ENCODE measurements at places on chromosomes 16 and 17.

DNA sequence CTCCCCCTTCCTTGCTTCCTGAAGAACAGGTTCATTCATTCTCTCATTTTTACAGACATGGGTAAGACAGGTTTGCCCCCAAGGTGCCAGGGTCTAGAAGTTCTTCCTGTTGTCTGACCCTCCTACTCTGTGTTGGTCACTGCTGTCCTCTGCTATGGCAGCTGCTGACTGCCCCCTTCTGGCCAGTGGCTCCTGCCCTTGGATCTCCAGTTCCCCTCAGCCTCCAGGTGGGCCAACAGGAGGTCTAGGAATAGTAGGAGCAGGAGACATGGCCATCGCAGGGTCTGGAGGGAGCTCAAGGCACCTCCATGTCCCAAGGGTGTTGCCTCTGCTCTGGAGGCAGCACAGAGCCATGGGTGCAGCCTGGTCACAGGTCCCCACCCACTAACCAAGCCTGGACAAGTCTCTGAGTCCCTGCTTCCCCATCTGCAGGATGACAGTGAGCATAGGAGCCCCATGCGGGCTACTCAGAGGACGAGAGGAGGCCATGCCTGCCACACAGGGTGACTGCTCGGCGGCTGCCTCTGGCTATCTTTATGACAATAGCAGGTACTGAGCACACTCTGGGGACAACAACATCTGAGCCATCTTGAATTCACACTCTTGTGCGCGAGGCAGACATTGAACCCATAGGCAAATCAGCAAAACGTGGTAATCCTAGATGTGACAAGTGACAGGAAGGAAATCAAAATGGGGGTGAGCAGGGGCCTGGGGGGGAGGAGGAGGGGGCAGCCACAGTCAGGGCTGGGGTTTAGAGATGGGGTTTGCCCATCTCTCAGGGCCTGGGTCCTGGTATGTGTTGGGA lies 27.0 kb upstream of the NXPH3 start:
- no peak for DNase-seq

DNA sequence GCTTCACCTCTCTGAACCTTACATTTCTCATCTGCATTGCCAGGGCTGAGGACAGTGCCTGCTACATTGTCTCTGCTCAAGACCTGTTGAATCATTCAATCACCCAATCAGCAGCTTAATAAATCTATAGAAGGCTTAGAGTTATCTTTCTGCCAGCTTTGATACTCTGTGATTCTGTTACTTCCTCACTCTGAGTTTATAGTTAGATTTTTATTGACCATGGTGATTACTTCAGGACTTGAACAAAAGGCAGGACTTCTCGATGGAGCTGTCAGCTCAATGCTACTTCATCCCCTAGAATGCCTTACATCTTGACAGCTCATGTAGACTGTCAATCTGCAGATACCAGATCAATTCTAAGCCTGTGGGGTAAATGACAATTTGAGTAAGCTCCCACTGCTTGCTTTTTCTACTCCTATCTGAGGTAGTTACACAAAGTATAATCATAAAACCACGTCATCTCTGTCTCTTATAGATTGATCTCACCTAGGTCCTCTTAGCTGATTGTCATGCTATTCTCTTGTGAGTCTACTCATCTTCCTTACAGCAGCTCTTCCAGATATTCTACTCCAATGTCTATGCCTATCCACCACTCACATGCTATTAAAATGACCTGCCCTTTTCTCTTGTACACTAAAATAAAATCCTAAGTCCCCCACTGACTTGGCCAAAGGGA lies 318.3 kb upstream of the CA10 start:
- no peak for DNase-seq

DNA sequence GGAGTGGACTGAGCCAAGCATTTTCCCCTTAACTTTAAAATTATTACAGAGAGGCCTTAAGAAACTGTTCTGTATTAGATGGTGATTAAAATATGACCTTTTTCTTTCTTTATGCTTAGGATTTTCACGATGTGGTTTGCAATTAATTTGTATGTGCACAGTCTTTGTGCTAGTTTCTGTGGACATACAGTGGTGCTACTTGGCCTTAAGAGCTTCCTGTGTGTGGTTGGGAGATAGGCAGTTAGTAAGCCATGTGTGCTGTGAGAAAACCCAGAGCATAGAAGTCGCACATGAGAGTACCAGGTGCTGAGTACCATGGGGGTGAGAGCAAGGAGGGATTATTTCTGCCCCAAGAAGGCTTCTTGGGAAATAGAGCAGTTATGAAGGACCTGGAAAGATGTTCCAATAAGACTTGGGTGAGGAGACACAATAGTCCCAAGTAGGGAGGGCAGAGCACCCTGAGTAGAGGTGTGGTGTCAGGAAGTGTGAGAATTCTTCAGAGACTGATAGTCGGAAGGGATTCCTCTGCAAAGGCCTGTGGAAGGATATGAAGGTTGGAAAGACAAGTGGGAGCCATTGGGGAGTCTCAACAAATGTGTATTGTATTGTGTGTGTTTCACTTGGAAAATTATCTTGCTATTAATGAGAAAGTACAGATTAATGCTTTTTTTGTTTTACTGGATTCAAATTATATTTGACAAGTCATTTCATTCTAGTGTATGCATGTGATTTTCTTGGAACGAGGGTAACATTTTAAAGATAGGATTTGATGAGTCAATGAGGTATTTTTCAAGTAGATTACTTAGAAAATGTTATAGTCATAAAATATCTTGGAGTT lies 239.9 kb downstream of the PRKCA start:
- peak; percentile 18 for DNase-seq

GRCh38 chr17:9292561-9292941 lies 271.2 kb downstream of the NTN1 start:
- no peak for DNase-seq

DNA sequence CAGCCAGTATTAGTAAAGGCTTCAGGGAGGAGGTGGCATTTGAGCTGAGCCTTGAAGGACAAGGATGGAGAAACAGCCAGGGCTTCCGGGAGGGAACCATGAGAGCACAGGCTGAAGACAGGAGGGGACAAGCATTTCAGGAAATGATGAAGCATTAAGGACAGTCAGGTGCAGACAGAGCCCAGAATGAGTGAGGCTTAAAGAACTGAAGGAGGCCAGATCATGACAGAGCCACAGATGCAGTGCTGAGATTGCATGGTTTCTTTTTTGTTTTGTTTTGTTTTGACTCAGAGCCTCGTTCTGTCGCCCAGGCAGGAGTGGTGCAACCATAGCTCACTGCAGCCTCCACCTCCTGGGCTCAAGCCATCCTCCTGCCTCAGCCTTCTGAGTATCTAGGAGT lies 211.5 kb downstream of the SOX9 start:
- no peak for DNase-seq

Measured in activated T-cell treated with anti-CD3 and anti-CD28 coated beads, Interleukin-2, amount 50 U/mL, for 72 hours (primary cell).